ENCODE measurements at places on chromosomes 6 and 20. TPM values are rescaled to one million over a fixed set of nuclear protein-coding genes. Genes with fewer than 3 reads are reported as not detected.

Gene PTCRA
- not detected for polyA plus RNA-seq

Gene SLC18B1
- 14.5 TPM for polyA plus RNA-seq

Gene NHSL1
- 18.2 TPM for polyA plus RNA-seq

Gene UNC5CL
- polyA plus RNA-seq = 0.93 TPM

Gene FBXO5
- 16.7 TPM for polyA plus RNA-seq

Gene BEND6
- polyA plus RNA-seq = 3.5 TPM

Gene TMEM181
- 27.3 TPM for polyA plus RNA-seq

Gene LPIN3
- 0.25 TPM for polyA plus RNA-seq

Gene KHDC1L
- polyA plus RNA-seq = 0.83 TPM

Gene MUC21
- not detected for polyA plus RNA-seq

Gene HNF4A
- 0.10 TPM for polyA plus RNA-seq

Gene EEF1A2
- polyA plus RNA-seq = 1,308 TPM

Gene HTR1E
- polyA plus RNA-seq = 1.1 TPM

Gene SASH1
- polyA plus RNA-seq = 11.3 TPM
